AG04449 (cell line): ENCODE measurements at places on chromosomes 6 and 20.

- no peak for DNase-seq
These were observed 2.5 kb downstream of the SCML4 start for GRCh38 chr6:107821591-107821990.

- no peak for DNase-seq
These were observed 92.4 kb downstream of the EYA2 start for GRCh38 chr20:46987001-46987400.

DNA sequence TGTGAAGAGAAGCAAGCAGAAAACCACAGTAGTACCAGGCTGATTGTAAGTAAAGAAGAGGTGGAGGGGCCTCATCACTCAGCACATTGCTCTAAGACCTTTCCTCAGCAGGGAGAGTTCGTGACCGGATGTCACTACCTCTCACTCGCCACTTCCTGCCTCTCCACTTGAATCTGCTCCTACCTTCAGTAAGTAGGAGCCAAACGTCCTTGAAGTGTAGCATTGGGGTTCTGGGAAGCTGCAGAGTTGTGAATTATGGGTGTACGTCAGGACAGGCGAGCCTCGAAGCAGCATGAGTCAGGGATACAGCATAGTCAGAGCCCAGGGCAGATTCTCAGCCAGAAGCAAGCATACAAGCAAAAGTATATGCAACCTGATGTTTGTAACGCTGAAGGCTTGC is 224.9 kb downstream of the PHACTR1 start:
- no peak for DNase-seq

DNA sequence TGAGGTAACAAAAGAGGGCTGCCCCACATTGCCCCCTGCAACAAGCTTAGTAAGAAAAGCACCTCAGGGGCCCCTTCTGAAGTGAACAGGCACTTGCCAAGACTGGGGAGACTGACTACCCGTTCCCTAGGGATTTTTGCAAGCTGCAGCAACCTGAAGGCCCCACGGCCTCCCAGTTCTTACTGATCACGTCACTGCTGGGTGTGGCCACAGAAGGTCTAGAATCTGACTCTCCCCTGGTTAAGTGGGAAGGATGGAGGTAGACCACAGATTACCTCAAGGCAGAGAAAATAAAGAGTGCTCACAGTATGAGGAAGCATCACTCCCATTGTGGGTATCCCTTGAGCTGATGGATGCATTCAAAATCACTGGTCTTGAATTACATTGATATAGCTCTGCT is 201.5 kb upstream of the KCNQ5 start:
- DNase-seq: no peak

DNA sequence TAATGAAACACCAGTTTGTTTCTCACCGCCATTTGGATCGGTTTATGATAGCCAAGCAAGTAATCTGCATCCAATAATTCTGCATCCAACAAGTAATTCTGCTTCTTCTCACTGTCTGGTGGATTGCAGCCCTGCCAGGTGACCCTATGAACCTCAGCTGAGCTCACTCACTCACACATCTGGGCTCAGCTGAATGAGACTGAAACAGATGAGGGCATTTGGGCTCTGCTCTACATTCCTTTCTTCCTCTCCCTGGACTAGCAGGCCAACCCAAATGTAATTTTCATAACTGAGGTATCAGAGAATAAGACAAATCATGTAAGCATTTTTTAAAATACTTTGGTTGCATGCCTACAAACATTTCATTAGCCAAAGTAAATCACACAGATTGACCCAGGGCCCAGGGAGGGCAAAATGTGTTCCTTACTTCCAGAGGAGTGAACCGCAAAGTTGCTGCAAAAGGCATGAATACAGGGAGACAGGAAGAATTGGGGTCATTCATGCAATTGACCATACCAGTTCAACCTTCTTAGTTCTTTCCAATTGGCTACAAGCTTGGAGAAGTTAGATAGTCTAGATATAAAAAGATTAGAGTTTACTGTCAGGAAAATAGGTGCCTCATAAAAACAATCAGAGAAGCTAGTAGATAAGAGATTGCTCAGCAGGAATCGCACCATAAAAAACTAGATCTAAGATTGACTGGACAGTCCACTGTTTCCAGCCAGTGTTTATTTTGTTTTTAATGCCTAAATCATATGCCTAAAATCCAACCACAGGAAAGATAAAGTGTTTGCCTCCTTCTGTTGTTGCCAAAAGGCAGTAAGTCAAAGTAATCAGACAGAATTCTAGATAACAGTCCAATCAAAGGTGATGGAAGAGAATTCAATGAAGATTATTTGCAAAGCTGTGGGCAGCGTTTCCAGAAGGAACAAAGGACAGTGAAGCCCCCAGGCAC is 43.7 kb downstream of the CBLN4 start:
- no peak for DNase-seq

DNA sequence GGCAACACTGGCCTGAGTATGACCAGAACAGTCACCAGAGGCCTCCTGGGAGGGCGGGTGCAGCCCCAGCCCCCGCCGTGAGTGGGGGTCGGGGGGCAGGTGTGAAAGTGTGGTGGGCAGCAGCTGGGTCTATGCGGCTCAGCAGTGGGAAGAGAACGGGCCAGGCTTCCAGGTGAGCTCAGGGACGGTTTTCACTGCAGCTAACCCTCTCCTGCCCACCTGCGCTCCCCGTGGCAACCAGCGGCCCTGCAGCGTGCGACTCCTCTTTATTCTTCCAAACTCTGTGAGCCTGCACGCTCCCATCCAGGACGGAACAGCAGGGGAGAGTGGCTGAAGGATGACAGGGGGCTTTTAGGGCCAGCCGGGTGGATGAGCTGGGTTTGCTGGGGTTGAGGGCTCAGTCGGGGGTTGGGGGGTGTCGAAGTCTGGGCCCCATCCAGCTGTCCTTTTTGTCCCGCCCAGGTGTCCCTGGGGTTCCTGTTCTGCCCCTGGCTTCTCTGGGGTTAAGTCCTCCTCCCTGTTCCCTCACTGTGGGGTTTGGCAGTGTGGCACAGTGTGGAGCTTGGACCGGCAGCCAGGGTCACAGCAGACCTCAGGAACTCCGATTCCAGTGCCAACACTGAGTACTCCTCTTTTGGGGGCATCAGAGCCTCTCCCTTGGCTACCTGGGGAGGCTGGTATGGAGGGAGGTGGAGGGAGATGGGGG is 859 bp upstream of the BIRC7 start:
- DNase-seq: no peak

DNA sequence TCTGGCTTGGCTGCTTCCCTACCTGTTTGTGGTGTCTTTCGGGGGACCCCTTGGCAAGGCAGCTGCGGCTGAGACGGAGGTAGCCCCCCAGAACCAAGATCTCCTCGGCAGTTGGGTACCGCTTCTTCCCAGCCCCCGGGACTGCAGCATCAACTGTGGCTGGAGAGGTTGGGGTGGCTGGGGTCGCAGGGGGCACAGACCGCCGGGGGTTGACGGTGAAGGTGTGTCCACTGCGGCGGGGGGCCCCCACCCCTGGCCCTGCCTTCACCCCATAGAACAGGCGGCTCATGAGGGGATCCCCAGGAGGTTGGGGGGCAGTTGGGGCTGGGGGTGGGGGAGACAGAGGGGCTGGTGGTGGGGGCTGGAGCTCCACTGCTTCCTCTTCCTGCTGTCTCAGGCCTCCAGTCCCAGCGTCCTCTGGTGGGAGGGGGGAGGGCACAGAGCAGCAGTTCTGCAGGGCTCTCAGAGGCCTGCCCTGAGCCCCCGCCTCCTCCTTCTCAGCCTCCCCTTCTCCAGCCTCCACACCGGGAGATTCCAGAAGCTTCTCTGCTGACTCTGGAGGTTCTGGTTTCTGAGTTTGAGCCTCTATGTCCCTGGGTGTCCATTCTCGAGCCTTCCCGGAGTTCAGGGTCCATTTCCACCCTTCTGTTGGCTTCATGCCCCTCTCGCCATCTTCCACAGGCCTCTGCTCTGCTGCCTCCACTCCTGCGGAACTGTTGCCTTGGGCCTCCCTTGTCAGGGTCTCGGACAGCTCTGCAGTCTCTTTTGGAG is 1.9 kb downstream of the PPP1R18 start:
- DNase-seq: no peak

- no peak for DNase-seq
These were observed 88.4 kb downstream of the HFE start for GRCh38 chr6:26175428-26176181.

DNA sequence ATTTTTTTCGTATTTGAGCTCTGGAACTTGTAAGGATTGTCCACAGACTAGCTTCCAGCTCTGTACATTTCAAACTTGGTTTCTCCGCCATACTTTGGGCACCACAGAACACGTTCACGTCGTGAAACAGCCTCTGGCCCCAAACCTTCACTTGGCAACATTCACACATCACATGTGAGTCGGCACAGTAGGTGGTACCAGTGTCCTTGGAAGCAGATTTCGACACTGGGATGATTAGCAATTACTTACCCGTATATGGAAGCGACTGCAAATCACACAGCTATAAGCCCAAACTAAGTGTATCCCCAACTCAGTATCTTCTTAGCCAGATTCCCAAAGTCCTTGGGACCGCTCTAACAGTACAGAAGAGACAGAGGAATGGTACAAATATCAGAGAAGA is 60.2 kb downstream of the MAFB start:
- no peak for DNase-seq

- no peak for DNase-seq
These were observed 114.0 kb downstream of the RCAN2 start for GRCh38 chr6:46377209-46377608.

DNA sequence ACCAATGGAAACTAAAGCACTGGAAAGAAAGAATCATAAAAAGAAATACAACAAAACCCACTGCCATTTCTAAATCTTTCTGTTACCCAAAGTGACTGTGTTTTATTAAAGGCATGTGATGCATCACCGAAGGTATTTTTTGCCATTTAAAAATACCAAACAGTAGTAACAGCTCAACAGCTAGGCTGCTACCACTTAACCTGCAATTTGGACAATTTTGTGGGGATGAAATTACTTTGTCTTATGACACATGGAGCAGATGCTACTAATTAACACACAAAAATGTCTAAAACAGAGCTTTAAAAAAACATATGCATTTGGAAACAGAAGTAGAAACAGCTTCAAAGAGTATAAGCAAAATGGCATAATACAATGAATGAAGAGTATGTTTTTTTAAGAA is 97.4 kb downstream of the ATXN1 start:
- no peak for DNase-seq

DNA sequence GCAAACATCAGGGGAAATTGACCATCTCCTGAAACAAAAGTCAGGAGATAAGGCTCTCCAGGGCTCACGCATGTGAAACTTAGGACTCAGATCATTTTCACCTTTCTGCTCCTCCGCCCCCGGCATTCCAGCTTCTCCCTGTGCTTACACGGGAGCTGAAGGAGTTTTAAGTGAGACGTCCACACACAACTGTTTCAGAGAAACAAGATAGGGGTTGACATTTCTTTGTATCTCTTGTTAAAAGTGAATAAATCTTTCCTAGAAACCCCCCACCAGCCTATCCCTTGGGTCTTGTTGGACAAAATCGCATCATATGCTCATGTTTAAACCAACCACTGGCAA is 46.1 kb downstream of the FAM50B start:
- DNase-seq: no peak

GRCh38 chr6:91716361-91716760 is 1129.5 kb upstream of the MAP3K7 start:
- no peak for DNase-seq

GRCh38 chr20:9493803-9494202 is 20.6 kb upstream of the LAMP5 start:
- no peak for DNase-seq

- DNase-seq: no peak
These were observed 56.3 kb downstream of the EZR start for GRCh38 chr6:158762787-158763433.

- DNase-seq: no peak
These were observed 13.1 kb downstream of the METTL24 start for GRCh38 chr6:110345025-110345424.

GRCh38 chr6:12944001-12944400 is 227.4 kb downstream of the PHACTR1 start:
- DNase-seq: no peak

DNA sequence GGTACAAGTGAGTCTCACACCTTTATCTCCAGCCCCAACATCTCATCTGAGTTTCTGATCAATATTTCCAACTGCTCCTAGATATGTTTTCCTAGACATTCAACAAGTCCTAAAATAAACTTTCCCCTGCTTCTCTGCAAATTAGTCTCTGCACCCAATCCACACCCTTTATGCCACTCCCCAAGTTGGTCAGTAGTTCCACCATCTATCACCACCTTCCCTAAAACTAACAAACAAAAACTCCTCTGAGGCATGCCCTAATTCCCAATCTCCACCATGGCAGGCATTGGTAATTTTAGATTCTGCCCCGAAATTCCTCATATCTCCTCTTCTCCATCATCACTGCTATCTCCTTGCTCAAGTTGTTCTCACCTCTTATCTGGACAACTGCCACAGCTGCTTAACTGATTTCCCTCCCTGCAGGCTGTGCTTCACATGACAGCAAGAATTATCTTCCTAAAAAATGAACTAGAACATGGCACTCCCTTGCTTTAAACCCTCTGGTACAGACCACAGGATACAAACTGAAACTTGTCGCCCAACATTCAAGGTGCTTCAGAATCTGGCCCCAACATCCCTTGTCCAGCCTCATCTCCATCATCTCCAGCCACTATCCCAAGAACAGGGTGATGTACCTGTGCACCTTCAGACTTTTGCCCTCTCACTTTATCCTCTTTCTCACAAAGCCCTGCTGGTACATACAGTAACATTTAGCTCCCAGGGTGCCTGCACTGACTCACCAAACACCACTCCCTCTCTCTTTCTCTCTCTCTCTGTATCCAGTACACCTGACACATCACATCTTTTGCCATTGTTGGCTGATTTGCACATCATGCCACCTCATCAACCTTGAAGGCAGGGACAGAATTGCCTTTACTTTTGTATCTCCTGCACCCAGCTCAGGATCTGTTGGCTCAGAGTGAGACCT is 55.5 kb downstream of the ZHX3 start:
- DNase-seq: no peak
